ENCODE measurements at places on chromosomes 6 and 20.

- DNase-seq = no peak
Measured at GRCh38 chr6:138563231-138563630, 63.9 kb upstream of the NHSL1 start.

- DNase-seq = no peak
Measured at GRCh38 chr6:97714772-97715171, 431.8 kb upstream of the MMS22L start.

DNA sequence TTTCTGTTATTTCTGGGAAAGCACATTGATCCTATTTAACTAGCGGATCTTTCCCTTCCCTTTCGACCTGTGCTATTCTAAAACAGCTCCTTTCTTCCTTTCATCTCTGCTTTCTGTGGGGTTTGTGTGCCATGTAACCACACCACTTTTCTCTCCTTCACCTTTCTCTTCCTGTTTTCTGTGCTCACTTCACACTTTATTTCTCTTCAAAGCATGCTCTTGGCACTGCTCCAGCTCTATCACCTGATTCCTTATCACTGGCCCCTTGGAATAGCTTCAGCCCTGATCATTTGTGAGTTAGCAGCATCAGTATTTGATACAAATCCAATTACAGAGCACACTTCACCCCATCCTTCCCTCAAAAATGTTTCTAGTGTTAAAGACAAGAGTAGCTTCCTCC is 8.1 kb upstream of the METTL24 start:
- DNase-seq = no peak

GRCh38 chr20:41316051-41316450 is 1.5 kb downstream of the ZHX3 start:
- DNase-seq = no peak

GRCh38 chr6:90631046-90631445 is 44.2 kb upstream of the MAP3K7 start:
- no peak for DNase-seq

- peak; percentile 65 for DNase-seq
Measured at GRCh38 chr6:149190224-149190831, 127.2 kb upstream of the TAB2 start.

GRCh38 chr6:29502181-29502580 is 14.4 kb upstream of the MAS1L start:
- DNase-seq = no peak

GRCh38 chr20:24458436-24458835 is 11.0 kb upstream of the SYNDIG1 start:
- no peak for DNase-seq

DNA sequence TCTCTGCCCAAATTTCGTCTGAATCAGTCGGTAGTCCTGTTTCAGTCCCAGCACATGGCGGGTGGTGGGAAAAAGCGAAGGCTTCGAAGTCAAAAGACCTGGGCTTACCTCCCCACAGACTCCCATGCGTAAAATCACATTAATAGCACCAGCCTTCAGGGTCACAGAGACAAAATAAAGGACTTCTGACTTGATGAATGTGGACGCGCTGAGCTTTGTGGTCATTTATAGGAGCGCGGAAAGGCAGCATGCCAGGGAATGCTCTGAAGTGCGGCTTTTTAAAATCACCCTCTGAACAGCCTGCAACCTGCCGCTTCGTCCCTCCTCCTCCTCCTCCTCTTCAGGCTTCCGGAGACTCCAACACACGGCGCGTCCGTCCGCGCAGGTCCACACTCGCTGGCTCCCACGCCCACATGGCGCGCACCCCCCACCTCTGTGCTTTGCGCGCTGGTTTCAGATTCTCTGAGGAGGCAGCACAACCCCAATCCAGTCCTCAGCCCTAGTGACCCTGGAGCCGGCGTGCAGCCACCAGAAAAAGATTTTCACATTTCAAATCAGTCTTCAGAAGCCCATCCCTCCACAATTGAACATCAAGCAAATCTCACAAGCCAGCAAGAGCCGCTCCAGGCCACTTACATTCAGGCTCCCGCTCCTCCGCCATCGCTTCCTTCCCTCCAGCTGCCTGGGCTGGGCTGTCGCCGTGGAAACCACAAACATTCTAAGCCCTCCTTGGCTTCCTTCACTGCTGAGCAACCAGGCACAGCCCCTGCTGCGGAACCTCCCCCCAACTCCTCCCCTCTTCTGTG is at the start of gene C6orf118:
Gene C6orf118, minus strand, starts transcription at position 680 of the 806 bp plus-strand sequence. Its CDS starts 19 bp downstream, at position 661.
- DNase-seq = no peak

DNA sequence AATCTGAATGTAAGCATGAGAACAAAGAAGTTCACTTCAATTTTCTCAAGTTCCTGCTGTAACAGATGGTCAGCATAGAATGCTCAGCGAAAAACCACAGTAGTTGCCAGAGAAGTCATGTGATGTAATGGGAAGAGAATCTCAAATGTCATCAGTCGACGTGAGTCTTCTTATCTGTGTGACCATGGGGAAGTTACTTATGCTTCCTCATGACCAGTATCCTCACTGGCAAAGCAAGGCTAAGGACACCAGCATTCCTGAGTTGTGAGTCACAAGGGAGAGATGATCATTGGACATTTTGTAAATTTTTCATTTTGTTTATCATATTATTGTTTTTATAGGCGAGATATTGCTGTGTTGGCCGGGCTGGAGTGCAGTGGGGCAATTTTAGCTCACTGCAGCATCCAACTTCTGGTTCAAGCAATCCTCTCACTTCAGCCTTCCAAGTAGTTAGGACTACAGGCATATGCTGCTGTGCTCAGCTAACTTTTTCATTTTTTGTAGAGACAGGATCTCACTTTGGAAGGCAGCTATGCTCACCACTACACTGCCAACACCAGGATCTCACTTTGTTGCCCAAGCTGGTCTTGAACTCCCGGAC is 21.9 kb downstream of the SGK1 start:
- no peak for DNase-seq

GRCh38 chr20:49308875-49309274 is 31.0 kb upstream of the ZNFX1 start:
- DNase-seq = no peak

DNA sequence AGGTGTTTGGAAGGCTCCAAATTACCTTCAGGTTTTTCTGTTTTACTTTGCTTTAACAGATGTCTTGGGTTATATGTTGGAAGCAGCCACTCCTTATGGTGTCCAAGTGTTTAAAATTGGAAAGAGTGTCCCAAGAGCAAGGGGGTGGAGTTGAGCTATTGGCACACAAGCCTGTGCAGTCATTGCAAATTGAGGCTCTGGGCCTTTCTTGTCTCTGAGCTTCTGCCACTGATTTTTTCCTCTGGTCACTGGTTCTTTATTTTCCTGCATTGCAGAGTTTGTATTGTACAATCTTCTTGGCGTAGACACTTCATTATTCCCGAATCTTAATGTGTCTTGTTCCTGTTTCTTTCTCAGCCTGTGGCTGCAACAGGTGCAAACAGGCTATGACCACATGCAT is 598.8 kb downstream of the RNF144B start:
- DNase-seq = no peak

DNA sequence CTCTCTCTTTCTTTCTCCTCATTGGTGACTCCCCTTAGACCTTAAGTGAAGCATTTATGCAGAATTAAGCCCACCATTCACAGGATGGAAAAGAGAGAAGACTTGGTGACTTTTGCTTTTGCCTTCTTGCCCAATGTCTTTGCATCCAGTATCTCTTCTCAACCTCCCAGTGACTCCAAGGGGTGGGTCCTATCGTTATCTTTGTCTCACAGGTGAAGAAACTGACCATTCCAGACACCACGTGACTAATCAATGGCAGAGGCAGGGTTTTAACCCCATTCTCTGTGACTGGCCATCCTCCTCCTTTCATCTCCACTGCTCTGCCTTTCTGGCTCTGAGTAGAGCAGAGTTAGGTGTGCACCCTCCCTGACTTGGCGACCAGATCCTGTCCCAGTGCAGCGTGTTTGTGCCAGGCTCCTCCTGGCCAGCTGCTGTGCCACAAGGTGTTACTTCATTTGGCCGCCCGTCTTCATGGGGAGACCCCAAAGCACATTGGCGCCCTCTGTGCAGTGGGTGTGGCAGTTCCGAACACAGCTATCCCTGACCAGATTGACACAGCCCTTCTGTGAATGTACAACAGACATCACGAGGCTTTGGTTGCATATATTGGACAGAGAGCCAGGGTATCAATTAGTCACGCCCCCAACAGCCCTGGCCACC is 501.3 kb downstream of the CD83 start:
- DNase-seq = no peak

GRCh38 chr6:127079681-127080080 is 38.8 kb upstream of the RSPO3 start:
- DNase-seq = no peak
